ENCODE measurements at places on chromosomes 12 and 14.

DNA sequence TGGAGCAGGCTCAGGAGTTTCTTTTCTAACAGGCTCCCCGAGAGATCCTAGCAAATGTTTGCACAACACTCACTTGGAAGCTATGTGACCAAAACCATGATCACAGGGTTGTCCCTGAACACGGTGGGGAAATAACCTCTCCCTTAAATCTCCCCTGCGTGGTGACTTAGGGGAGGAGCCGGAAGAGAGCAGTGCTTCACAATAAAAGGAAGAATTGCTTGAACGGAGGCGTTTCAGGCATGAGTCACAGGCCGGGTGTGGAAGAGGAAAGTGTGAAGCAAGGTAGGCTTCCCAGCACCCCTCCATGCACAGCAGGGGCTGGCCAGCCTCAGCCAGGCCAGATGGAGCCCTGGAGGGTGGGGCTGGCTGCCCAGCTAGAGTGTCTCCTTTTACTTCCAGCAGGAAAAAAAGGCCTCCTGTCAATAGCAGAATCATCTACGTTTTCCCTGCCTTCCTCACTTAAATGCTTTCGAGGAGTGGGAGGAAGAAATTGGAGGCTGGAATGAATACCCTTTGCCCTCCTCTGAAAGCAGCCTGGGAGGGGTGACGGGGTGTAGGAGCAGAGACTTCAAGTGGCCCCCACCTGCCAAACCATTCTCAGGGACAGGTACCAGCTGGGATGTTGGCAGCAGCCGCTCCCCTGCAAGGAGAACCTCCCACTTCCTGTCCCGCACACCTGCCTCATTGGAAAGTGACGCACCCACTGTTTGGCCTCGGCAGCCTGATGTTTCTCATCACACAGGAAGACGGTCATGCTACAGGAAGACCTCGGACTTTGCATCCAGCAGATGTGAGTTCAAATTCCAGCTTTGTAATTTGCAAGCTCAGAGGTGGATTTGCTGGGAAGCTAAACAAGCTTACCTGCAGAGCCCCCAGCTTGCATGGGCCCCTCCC is 30.1 kb upstream of the PPP2R5C start:
- DNase-seq, result no peak

DNA sequence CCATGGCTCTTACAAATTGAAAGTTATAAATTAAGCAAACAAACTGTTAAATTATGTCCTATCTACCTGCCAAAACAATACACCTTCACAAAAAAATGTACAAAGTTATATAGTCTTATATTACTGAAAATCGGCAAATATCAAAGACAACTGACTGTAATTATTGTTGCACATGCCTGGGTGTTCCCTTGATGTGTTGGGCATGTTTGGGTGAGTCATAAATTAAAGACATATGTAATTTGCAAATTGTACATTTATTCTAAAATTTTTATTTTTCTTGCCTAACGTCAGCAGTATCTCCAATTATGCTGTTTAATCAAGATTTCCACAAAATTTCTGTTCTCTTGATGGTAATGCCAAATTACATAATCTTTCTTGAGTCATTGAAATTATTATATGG is 22.0 kb upstream of the SEL1L start:
- no peak for DNase-seq

DNA sequence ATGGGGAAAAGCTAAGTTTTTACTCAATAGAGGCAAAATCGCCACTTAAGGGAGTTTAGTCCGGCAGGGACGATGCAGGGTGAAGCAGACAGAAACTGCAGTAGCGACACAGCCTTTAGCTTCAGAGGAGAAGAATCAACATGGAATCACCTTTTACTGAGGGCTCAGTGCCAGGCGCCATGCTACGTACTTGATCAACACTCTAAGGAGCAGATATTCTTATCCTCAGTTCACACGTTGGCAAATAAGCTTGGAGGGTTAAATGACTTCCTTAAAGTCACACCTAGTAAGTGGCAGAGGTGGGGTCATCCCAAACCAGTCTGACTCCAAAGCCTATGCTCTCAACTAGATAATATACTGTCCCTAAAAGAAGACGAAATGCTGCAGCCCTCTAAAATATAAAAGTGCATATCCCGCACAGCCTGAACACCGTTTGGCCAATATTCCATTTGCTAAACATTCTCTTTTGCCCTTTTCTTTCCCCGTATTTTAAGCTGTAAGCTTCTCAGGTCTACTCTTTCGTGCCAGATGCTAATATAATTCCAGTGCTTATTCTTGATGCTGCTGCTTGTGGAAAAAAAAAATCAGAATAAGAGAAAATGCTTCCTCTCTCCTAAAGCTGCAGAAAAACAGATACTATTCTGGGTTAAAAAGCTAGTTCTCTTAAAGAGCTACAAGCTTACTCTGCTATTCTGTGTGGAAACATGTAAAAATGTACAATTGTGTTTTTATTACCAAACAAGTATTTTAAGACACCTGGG is 10.9 kb downstream of the CCDC92 start:
- no peak for DNase-seq

DNA sequence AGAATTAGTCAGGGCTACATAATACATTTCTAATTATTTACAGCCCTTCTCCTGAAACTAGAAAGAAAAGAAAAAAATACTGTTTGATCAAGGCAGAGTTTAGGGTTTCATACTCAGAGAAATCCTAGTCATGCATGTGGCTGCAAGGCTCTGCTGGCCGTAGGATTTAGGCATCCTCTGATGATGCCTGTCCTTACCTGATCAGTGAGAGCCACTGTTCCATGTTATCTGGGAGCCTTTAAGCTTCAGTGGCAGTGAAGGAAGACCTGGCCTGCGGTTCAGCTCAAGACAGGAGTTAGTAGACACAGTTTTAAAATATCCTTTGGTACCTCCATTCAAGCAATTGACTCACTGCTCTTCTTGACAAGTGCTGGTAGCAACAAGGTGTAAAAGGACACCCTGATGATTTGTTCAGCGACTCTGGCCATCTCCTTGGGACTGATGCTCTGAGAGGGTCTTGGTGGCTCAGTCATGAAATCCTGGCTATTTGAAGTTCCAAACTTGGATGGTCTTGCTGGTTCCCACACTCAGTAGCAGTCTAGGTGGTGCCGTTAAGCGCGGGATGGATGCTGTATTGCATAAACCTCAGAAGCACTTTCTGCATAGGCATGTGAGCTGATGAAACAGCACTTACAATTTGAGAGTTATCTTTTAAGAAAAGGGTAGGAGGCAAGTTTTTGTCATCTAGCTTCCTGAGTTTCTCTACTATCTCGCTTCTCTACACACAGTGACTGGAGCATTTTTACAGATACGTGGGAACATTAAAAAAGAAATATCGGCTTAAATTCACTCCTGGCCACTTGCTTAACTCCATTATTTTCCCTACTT is 162.0 kb downstream of the SAMD4A start:
- no peak for DNase-seq

DNA sequence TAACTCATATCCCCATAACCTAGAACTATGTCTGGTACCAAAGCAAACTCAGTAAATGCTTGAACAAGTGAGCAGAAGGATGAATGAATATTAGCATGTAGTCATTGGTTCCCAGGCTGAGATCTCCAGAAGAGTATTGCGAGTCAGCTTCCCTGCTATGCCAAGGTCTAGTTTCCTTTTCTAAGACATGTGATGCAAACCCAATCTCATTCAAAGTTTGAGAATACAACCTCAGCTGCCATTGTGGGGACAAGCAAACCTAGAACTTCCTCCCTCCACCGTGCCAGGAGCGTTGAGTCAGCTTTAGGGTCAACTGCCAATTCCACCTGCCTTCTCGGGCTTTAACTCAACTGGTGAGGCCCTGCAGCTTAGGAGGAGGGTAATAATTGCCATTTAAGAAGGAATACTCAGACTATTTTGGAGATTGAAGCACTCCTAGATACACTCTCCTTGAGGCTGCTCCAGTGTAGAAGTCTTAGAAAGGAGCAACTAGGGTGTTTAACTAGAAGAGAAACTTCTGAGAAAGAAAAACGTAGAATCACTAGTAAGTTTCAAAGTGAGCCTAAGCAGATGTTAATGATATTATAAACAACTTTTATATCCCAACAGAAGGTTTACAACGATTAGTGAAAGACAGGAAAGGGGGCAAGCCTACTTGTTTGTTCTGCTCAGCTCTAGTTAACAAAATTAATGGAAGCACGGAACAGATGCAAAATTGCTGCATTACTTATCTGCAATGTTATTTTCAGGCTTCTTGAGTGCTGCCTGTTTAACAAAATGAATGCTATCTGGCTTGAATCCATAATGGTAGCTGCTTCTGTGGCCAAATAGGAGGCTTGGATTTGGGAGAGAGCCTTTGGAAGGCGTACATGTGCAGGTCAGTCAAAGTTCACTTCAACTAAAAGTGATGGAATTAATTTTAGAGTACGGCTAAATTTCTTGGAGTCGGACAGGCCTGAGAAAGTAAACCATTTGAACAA is 96.9 kb downstream of the HELB start:
- DNase-seq, result no peak

DNA sequence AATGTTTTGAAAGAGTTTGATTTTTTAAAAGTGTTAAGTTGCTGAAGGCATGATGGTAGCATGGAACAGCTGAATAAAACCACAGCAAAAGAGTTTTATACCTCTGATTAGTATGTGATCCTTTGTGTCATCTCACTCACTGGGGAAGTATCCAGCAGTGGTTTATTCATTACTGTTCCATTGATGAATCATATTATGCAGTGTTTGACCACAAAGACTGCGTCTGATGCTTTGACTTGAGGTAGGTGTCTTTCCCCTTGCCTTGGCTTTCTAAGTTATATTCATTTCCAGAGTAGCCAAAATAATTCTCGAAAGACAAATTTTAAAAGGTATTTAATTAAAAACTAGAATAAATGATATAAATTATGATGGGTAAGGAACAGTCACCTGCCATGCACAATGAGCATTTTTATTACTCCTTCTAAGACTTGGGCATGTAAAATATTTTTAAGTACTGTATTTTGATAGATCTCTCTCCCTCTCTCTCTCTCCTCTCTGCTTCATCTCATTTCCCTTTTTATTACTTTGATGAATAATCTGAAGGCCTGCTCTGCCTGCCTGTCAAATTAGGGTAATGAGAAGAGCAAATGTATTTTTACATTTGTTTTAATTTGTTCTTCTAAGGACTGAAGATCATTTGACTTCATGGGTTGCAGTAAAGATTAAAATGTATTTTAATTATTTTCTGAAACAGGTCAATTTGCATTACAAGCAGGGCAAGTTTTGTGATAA is 164.9 kb downstream of the NAV3 start:
- no peak for DNase-seq

- DNase-seq, result no peak
Observed at GRCh38 chr12:121809712-121810116, 5.9 kb downstream of the SETD1B start.

- no peak for DNase-seq
Observed at GRCh38 chr12:121182222-121182893, 27.6 kb upstream of the P2RX4 start.

GRCh38 chr14:104549536-104550339 is 29.8 kb upstream of the C14orf180 start:
- no peak for DNase-seq

GRCh38 chr12:129665414-129665813 is 238.4 kb downstream of the TMEM132D start:
- DNase-seq, result no peak

DNA sequence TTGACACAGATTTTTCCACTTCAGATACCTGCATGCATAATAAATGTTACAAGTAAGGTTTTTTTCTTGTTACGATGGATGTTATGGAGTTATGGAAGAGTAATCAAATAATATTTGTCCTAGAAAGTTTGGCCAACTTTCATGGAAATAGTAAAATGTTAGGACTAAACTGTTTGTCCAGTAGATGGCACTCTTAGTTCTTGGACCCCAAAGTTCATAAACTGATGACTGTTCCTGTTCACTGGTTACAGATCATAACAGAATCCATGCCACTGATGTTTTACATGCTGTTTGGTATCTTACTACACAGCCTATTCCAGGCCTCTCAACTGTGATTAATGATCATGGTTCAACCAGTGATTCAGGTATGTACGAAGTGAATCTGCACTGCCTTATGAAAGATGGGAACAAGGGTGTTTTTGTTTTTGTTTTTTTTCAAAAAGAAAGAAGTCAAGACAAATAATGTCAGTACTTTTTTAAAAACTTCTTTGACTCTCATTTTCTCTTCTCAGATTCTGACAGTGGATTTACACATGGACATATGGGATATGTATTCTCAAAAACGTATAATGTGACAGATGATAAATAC is 48.8 kb upstream of the SLCO1C1 start:
- DNase-seq, result peak; percentile 39

DNA sequence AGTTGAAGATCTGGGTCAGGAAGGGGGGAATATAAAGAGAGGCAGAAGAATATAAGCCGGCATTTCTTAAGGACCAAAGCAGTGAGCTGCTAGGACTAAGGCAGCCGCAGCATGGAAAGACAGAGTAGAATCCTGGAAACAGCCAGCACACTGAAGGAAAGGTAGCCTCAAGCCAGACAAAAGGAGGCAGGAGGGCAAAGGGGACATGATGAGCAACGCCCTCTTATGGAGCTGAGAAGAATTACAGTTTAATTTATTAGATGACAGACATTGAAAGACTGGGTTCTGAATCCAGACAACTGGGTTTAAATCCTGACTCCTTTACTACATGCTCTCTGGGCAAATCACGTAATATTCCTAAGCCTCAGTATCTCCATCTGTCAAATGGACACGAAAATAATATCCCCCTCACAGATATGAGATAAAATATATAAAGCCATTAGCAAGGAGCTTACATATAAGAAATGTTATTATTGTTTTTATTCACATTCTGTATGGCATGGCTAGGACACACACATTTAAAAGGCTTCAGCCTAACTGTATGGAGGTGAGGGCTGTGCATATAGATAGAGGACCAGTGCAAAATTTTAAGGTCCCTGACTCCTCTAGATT is 8.1 kb upstream of the PCED1B start:
- DNase-seq, result no peak

GRCh38 chr12:58502226-58502625 is 418.1 kb downstream of the LRIG3 start:
- DNase-seq, result no peak

DNA sequence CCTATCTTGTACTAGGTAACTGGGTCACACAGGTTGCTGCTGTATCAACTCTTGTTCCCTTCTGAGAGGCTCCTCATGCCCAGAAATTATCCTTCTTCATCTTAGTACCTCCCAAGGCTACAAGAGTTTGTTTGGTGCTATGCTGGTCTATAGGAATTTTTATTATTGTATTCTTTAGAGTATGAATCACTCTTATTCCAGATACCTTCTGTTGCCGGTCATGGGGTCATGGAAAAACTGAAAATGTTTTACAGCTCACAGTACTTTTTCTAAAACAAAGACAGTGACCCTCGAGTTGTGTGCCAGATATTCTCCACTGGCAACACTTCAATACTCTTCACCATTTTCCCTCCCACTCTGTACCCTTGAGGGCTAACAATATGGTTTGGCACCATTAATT is 1598.0 kb upstream of the TMEM132C start:
- DNase-seq, result no peak

DNA sequence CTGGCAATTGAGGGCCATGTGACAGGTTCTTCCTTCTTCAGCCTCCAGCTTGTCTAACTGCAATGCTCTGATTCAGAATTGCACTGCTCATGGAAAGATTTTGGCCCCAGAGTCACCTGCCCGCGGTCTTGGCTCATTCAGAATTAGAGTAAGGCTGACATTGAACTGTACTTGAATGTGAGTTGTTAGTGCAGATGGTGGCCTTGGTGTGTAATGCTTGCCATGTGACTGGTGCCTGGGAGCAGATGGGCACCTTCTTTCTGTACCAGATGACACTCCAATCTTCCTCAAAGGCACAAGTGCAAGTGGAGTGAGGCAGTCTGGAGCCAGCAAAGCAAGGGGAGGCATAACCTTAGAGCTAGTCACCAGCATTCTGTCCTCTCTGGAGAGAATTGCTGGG is 36.5 kb upstream of the ANO4 start:
- DNase-seq, result no peak

GRCh38 chr12:26172946-26173552 is 22.3 kb upstream of the SSPN start:
- no peak for DNase-seq

GRCh38 chr12:57086493-57087009 is 2.4 kb upstream of the NAB2 start:
- DNase-seq, result peak; percentile 72

Data from SK-N-SH (cell line).